ENCODE measurements at places on chromosomes 7 and 10.

GRCh38 chr10:130485958-130486895 is 350.0 kb downstream of the GLRX3 start:
- DNase-seq, result no peak

DNA sequence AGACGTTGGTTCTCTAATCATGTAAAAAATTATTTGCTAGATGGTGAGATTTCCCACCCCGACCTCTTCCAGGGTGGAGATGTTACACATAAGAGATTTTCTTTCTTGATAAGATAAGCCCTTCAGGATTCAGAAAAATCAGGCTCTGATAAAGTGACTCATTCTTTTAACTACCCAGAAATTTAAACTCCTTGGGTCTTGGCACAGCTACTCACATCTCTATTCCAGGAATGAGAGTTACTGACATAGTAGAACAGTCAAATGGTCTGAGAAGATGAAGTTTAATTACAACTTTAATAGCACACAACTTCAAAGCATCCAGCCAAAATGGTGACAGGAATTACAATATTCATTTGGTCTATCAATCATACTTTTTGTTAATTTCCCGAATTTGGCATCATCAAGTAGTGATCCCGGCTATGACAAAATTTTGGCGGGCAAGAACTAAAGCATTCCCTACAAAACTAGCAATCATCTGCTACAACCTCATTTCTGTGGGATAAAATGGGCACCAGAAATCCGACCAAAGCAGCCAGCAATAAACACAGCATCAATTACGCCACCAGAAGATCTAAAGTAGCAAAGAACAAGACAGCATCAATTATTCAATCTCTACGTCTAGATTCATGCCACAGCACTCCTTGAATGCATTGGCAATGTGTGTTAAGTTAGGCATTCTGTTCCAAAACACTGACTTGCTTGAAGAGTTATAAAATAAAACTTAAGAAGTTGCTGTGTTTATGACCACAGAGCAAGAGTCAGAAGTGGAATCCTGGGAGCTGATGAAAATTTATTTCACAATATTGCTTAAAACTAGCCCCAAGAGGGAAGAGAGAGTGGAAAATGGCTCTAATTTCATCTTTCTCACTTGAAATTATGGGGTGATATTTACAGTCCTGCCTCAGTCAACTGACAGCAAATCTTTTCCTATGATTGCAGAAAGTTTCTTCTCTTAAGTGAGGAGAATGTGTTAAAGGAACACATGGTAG is 565.7 kb upstream of the ANKRD30A start:
- DNase-seq, result no peak

GRCh38 chr10:75245354-75246250 is 9.8 kb upstream of the COMTD1 start:
- DNase-seq, result no peak

- DNase-seq, result no peak
Observed at GRCh38 chr7:595621-596010, 76.0 kb upstream of the PDGFA start.

DNA sequence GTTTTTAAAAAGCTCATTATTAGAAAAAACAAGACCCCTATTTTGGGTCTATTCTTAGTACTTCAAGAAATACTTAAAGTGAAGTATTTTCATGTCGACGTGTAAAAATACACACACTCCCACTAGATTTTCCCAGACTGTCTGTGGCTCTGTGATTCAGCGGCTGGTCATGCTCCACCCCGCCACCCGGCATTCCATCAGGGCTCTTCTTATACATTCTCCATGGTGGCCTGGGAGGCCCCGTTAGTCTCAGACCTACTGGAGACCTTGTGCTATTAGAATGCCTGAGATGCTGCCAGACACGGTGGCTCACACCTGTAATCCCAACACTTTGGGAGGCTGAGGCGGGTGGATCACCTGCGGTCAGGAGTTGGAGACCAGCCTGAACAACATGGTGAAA is 13.1 kb downstream of the TECPR1 start:
- DNase-seq, result no peak

DNA sequence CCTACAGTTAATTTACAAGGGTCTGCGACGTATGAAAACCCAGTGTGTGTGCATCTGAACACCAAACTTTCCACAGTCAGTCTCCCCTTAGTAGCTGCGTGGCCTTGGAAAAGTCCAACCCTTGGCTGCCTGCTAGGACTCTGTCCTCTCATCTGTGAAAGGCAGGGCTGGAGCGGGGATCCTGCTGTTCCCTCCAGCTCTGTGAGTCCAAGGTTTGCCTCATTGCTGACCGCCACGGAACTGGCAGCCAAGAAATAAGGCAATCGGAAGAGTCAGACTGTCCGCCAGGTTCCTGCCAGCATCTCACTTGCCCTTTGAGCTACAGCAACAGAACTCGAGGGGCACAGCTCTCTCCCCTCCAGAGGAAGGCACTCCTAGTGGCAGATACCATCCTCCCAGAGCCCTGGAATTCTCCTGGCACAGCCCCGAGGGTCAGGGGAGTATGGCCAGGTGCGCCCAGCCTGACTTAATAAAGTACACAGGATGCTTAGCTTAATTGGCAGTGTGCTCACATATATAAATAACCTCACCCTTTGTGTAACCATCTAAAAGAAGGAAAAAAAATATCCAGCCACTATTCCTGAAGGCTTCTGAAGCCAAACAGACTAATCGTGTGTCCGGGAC is 530.1 kb upstream of the FOXK1 start:
- DNase-seq, result no peak

GRCh38 chr10:110530131-110530831 is 32.6 kb downstream of the DUSP5 start:
- DNase-seq, result no peak

- DNase-seq, result no peak
Observed at GRCh38 chr10:89515031-89515841, 20.2 kb downstream of the SLC16A12 start.
